Hypothalamus (tissue), 51 donors: ENCODE measurements at places on chromosomes 16 and 17.

GRCh38 chr17:79391376-79392233, 219.2 kb downstream of the RBFOX3 start:
- DNase-seq, result peak; percentile 15

- no peak for DNase-seq
These were observed 104.6 kb downstream of the USP22 start for GRCh38 chr17:20938244-20938643.

DNA sequence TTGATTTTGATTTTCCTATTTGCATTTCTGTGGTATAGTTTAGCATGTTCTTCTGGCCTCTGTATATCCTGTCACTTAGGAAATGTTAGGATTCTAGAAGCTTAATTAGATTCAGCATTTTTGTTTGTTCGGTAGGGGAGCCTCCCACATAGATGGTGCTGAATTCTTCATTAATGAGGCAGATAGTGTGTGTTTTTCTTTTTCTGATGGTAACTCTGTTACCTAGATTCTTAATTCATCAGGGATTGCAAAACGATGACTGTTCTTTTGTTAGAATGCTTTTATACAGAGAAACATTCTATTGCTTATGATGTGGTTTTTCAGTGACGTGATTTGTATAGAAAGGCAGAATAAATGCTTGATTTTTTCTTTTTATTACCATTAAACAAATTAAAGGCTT, 19.0 kb downstream of the BANP start:
- no peak for DNase-seq

DNA sequence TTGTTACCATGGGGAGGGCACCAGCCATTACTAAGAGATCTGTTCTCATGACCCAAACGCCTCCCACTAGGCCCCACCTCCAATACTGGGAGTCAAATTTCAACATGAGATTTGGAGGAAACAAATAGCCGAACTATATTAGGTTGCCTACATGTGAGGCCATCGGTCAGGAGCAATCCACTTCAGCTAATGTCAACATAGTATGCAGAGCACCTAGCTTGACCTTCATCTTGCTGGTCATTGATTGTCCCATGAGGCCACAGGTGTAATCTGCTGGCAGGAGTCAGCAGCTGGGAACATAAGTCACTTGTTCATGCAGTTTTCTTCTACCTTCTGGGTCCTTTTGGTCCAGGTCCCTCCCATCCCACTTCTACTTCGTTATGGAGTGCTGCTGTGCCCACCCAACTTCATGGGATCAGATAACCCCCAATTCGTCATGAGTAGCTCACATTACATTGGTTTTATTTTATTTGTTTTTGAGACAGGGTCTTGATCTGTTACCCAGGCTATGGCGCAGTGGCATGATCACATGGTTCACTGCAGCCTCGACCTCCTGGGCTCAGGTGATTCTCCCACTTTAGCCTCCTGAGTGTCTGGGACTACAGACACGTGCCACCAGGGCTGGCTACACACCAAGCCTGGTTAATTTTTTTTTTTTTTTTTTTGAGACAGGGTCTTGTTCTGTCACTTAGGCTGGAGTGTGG, 5.9 kb upstream of the KPNA2 start:
- DNase-seq, result no peak

DNA sequence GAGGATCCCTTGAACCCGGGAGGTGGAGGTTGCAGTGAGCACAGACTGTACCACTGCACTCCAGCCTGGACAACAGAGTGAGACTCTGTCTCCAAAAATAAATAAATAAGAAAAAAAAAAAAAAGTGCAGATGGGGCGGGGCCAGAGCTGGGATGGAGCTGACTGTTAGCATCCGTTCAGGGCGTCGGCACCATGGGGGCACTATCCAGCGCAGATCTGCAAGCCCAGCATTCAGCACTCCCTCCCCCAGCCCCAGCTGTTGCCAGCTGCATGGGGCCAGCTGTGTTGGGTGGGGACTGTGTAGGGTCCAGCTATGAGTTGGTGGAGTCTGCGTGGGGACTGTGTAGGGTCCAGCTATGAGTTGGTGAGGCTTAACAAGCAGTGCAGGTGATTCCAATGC, 13.3 kb downstream of the GPRC5C start:
- no peak for DNase-seq

GRCh38 chr17:21330436-21331160, 45.6 kb upstream of the KCNJ12 start:
- DNase-seq, result no peak

GRCh38 chr17:48628649-48629410, 2.7 kb upstream of the HOXB9 start:
- DNase-seq, result no peak

- no peak for DNase-seq
These were observed 200.6 kb downstream of the CPPED1 start for GRCh38 chr16:12602811-12603698.

- DNase-seq, result no peak
These were observed 97.2 kb downstream of the NOG start for GRCh38 chr17:56690441-56691291.

- no peak for DNase-seq
These were observed 5.0 kb upstream of the NFE2L1 start for GRCh38 chr17:48043176-48043575.

- no peak for DNase-seq
These were observed 1.0 kb downstream of the RNF166 start for GRCh38 chr16:88705076-88705684.
